AG04450 (cell line): ENCODE measurements at places on chromosomes 1 and 21.

GRCh38 chr1:40662864-40663263 is 2.6 kb downstream of the RIMS3 start:
- DNase-seq, result no peak

DNA sequence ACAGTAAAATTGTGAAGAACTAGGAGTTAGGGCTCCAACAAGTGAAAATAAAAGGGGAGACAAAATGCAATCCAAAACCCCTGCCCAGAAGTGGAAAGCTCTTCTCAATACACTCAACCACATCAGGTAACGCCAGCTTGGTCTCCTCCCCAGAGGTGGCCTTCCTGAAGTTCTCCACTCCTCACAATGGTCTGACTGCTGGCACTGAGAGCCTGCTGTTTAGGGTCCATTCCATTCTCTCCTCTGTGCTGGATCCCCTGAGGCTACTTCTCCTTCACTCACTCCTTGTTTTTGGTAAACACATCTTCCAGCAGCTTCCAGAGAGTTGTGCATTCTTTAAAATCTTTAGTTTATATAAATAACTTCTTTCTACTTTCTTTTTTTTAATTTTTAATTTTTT is 189.5 kb downstream of the KCNT2 start:
- DNase-seq, result no peak

- DNase-seq, result no peak
Observed at GRCh38 chr1:34050709-34051485, 114.1 kb downstream of the CSMD2 start.

DNA sequence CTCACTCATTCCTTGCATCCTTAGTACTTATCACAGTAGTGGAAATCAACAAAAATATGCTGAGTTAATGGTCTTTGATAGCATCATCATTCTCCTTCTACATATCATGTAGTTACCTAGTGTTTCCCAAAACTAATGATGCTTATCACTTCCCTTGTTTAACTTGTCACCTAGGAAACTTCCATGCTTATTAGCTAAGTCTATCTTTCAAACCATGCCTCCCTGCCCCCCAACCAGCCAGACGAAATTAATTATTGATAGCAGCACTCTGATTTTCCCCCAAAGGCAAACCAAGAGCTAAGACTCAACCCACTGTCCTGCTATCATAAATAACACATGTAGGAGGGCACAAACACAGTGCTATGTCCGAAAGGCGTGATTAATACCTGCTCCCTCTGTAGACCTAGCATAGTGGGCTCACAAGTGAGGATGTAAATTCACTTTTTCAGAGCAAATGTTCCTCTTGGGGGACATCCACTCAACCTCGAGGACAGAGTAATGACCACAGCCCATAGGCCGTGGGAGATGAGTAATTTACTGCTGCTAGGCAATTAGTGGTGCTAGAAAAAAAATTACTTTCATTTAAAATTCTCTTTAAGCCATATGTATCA is 25.8 kb upstream of the LPAR3 start:
- DNase-seq, result no peak

- no peak for DNase-seq
Observed at GRCh38 chr1:88029899-88030298, 654.2 kb upstream of the PKN2 start.

DNA sequence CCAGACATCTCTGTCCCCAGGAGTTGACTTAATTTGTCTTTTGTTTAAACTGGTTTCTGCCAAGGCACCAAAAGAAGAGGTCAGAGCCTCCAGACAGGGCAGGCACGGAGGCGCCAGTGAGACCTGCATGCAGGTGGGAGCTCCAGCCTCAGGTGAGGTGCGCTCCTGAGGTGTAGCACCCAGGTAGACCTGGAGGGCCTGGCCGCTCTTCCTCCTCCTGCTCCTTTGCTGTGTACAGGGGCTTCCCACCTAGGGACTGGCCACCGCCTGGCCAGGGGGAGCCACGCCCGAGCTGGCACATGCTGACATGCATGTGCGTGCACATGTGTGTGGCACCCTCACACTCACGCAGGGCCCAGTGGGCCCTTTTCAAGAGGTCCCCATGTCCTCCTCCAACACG is 158.7 kb downstream of the PEX14 start:
- no peak for DNase-seq

DNA sequence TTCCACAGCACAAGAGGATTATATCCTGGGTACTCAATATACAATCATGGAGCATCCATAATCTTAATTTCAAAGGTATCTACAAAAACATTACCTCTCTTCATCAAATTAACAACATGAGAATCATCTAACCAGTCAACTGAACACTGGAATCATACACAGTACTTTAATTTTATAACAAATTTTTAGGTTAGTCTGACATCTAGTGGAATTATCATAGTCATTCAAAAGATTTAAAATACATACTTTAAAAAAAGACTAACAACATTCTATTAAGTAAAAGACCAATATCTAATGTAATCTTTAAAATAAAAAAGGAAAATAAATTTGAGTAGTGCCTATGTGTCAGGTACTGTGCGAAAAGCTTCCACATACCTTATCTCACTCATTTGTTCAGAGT is 16.8 kb upstream of the SH3GLB1 start:
- no peak for DNase-seq

GRCh38 chr21:44038063-44038462 is 26.0 kb downstream of the TRAPPC10 start:
- no peak for DNase-seq

DNA sequence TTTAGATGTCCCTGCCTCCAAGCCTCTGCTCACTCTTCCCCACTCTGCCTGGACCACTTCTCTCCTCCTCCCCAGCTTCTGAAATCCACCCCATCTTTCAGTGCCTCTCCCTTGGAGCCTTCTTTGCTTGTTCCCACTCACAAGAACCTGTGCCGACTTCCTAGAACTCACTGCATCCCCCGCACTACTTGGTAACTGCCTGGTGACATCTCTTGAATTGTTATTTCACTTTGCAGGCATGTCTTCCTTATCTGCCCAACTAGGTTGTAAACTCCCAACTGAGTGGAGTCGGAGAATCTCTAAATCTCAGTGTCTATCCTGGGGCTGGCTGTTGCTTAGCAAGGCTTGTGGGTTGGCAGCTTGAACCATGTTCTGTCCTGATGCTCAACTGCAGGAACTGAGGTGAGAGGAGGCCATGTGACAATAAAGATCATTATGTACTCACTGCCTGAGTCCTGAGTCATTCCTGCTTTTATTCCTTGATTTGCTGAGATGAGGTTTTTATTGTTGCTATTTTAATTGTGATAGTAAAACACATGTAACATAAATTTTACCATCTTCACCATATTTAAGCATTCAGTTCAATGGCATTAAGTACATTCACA is 3.9 kb downstream of the KPRP start:
- no peak for DNase-seq
